Stimulated activated CD8-positive, alpha-beta memory T cell treated with anti-CD3 and anti-CD28 coated beads, Interleukin-4, amount 100 ng/mL, for 4 hours (primary cell): ENCODE measurements at places on chromosomes 1 and 21.

- no peak for DNase-seq
Observed at GRCh38 chr1:29208442-29208841, 22.3 kb downstream of the MECR start.

DNA sequence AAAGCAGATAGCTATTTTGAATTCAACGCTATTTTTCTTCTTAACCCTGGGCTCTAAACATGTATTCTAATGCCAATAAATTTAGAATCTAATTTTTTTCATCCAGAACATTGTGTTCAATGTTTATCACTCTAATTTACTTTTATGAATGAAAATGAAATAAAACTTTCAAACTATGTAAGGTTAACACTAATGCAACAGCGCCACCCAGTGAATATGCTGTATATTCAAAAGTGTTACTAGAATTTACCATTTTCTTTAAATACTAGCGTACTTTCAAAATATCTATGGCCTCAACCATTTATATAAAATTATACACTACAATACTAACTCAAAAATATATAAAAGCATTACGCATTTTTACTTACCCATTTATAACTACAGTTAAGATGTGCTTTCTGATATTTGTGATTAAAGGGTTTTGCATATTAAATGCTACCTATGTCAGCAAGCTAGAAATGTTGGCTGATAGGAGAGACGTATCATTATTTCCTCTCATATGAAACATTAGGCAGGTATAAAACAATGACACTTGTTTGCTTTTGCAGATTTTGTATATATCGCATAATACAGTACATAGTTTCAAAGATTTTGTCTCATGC lies 5.9 kb upstream of the NUF2 start:
- DNase-seq: no peak

- DNase-seq: no peak
Observed at GRCh38 chr1:171180670-171181069, 4.4 kb upstream of the FMO2 start.

DNA sequence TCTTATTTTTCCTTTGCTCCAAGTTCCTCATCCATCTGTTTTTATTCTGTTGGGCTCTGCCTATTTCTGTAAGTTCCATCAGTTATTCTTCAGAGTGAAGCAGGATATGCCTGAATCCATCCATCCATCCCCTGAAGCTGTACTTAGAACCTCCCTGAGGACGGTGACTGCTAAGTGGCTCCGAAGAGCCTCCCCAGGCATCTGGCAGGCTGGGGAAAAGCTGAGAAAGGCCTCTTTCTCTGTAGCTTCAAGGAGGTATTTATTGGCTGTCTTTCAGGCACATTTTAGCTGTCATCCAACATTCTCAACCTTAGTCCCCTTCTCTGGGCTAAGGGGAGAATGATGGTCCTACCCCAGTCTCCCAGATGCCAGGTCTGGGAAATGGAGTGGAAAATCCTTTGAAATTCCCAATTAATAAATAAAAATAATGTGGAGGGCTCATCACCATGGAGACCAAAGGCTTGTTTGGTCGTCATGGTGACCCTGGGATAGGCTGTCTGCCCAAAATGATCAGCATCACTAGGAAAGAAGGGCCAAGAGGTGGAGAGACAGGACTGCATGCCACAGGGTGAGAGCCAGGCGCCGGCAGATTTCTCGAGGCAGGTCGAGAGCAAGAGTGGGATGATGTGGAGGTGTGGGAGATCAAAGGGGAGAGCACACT lies 82.0 kb downstream of the UBIAD1 start:
- no peak for DNase-seq
